ENCODE measurements at places on chromosomes 1 and 21.

- DNase-seq = no peak
Observed at GRCh38 chr1:65995336-65995735, 202.6 kb downstream of the PDE4B start.

GRCh38 chr1:90778486-90778885 is 61.4 kb upstream of the BARHL2 start:
- DNase-seq = no peak

DNA sequence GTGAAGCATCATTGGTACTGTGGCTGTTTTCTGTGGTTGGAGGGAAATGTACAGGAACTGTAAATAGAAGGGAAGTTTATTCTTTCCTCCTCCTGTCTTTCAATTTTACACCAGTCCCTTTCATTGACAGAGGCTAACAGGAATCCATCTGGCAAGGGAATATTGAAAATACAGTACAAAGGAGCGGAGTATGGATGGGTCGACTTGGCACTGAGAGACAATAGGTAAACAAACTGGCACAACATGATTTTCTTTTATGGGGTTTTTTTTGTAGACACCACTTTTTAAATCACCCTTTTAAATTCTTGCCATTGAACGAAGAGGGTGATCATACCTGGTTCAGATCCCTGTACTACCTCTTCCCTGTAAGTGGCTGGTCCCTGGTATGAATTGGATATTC is 341.3 kb downstream of the RWDD3 start:
- DNase-seq = no peak

DNA sequence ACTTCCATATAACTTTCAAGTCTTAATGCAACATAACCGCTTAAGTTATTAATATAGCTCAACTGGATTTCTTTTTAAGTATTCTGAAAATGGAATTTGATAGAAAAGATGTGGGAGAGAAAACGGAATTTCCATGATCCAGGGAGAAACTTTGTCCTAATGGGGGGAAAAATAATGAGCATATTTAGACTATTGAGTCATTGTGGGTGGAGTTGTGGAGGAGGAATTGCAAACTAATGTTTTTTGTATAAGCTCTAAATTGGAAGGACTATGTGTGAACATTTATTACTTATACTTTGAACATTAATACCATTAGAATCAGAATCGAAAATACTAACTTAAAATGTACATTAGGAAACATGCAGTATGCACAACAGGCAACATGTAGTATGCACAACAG is 159.9 kb upstream of the NEGR1 start:
- DNase-seq = no peak

GRCh38 chr1:201022820-201023516 is 546 bp downstream of the KIF21B start:
- peak; percentile 54 for DNase-seq

- no peak for DNase-seq
Observed at GRCh38 chr1:173888749-173889148, 20.6 kb downstream of the ZBTB37 start.

DNA sequence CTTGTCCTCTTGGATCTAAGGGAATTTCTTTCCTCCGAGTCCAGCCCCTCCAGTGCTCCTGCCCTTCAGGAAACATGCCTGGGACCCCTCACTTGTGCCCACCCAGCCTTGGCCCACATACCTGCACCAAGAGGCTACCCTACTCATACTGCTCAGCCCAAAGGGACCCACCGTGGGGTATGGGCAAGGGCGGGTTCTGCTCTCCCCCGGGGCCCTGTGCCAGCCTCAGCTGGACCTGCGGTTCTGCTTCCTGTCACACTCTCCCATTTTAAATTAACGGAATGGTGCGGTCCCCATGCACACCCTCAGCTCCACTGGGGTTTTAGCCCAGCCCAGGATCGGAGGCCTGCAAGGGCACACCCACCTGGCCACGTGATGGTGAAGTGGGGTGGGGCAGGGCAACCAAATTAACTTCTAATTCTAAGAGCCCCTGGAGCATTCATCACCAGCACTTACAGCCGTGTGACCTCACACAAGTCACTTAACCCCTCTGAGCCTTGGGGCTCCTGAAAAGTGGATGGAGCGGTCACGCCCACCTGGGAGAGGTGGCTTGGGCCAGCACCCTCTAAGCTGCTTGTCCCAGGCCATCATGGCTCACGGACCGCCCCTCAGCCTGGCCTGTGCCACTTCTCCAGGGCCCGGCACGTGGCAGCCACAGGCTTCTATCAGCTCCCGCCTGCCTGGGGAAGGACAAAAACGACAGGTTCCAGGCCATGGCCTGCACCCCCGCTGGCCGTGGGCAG is 28.3 kb downstream of the TP73 start:
- DNase-seq = no peak

- no peak for DNase-seq
Observed at GRCh38 chr1:903305-903704, 20.4 kb upstream of the SAMD11 start.

DNA sequence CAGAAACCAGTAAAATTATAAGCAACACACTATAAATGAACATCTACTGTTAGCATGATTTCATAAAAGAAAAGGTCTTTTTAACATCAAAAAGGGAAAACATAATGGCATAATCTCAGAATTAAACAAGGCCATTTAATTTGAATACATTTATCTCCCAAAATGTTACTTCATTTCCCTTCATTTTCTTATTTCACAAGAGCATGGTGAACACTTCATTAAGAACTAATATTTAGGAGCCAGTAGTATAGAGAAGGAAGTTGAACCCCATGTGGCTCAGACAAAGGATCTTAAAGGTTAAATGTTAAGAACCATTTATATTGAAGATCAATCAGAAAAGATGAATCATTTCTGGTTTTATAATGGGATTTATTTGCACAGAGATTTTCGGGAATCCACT is 981.7 kb downstream of the TTLL7 start:
- no peak for DNase-seq

DNA sequence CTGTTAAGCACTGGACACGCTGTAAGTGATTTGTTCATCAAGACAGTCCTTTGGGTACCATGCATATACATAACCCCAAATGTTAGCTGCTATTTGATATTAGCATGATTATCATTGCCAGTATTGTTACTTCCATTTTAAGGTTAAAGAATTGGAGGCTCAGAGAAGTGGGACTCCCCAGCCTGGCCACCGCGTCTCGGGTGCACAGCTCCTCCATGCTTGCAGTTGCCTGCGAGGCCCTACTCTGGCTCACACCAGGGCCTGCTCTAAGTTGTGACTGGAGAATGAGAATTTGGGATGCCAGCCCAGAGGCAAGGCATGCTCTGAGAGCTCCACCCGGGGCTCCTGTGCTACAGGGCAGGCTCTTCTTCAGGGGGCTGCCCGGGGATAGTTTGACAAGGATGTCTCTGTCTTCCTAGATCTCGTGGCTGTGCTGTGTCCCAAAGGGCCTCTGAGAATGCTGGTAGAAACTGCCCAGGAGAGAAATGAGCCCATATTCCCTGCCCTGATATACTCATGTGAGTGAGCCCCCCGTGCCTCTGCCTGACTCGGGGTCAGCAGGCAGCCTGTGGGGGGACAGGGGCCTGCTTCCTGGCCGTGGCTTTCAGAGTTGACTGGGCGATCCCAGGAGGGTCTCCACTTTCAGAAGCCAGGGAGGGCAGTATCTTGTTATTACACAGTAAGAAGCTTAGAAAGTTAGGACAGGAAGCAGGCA is 19.4 kb downstream of the PSEN2 start:
- DNase-seq = no peak

- DNase-seq = no peak
Observed at GRCh38 chr1:45033356-45033755, 21.3 kb downstream of the UROD start.

DNA sequence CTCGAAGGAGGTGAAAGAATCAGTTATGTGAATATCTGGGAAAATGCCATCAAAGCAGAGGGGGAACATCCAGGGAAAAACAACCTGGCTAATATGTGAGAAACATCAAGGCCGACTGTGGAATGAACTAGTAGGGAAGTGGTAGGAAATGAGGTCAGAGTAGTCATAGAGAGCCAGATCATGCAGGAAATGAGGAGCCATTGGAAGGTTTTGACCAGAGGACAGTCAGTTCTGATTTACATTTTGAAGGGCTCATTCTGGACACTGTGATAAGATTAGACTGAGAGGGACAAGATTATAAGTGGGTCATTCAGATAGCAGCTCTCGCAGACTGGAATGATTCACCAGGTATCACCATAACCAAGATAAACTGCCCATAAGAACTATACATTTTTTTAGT is 63.7 kb downstream of the SYT14 start:
- no peak for DNase-seq

DNA sequence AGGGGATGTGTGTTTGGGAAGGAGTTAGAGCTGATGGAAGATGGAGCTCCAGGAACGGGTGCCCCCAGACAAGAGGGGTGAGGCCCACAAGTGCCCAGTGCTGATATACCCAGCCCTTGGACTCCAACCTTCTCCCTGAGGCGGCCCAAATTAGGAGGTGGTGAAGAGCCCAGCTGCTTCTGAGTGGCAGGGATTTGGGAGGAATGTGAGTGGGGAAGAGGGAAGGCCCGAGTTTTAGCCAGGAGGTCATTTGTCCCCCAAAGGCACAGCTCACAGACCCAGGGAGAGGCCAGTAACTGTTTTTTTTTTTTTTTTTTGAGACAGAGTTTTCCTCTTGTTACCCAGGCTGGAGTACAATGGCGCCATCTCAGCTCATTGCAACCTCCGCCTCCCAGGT is 1.2 kb upstream of the PADI2 start:
- DNase-seq = no peak

DNA sequence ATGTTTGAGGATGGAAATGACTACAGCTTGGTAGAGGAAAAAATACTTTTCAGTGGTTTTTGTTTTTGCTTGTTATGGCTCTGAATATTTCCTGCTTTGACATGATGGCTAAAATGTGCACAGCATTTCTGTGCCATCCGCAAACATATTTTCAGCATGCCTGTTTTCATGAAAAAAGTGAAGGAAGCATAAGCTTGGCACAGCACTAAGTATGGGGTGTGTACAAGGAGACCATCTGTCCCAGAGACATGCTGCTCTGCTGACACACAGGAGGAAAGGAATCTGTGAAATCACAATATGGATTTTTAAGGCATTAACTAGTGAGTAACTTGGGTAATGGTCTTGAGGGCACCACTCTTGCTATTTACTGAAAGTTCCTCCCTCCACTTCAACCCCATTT is 595.5 kb downstream of the RWDD3 start:
- DNase-seq = no peak
